ENCODE measurements at places on chromosomes 3 and 15. TPM values are rescaled to one million over a fixed set of nuclear protein-coding genes. Genes with fewer than 3 reads are reported as not detected.

GRCh38 chr3:170038434-170039110, 777 bp downstream of the GPR160 start:
- H3K4me3 ChIP-seq: peak overlapping the region; percentile 63
- H3K27me3 ChIP-seq: peaks cover 14% of the 10 kb centered on the region
- no peak for DNase-seq
- H3K36me3 ChIP-seq: no peaks in the 10 kb centered on the region
- H3K4me1 ChIP-seq: peaks cover 16% of the 10 kb centered on the region
- no peak overlapping the region for H3K27ac ChIP-seq

DNA sequence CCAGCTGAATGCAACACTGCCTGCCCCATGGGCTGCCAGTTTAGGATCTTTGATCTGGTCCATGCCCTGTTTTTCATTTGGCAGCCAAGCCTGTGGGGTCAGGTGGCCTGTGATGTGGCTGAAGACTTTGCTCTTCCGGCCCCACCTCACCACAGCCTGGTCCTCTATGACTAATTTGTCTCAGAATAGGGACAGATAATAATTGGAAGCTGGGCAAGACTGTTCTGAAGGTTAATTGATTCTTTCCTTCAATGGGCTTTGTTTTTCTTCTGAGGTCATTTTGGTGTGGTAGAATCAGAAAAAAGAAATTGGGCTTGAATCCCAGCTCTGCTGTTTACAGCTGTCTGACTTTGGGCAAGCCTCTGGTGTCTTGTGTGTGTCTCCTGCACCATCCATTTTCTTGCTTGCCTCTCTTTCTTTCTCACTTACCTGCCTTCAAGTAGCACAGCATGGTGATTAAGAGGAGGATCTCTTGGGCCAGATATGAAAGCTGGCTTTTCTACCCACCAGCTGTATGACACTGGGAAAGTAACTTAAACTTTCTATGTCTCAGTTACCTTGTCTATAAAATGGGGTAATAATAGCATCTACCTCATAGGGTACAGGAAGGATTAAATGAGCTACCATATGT, 24.2 kb downstream of the ABHD2 start:
- no peaks in the 10 kb centered on the region for H3K27me3 ChIP-seq
- DNase-seq: peak; percentile 65
- peaks cover 52% of the 10 kb centered on the region for H3K4me1 ChIP-seq
- no peak overlapping the region for H3K4me3 ChIP-seq
- peak overlapping the region; percentile 90 for H3K27ac ChIP-seq
- H3K36me3 ChIP-seq: peaks cover 2% of the 10 kb centered on the region

GRCh38 chr15:94743668-94744067, 512.3 kb downstream of the MCTP2 start:
- no peak for DNase-seq
- no peaks in the 10 kb centered on the region for H3K4me1 ChIP-seq
- no peak overlapping the region for H3K4me3 ChIP-seq
- no peaks in the 10 kb centered on the region for H3K36me3 ChIP-seq

GRCh38 chr3:33901862-33902563, 103.6 kb downstream of the PDCD6IP start:
- no peaks in the 10 kb centered on the region for H3K4me1 ChIP-seq
- DNase-seq: no peak
- no peaks in the 10 kb centered on the region for H3K27me3 ChIP-seq
- H3K36me3 ChIP-seq: no peaks in the 10 kb centered on the region
- no peak overlapping the region for H3K4me3 ChIP-seq

DNA sequence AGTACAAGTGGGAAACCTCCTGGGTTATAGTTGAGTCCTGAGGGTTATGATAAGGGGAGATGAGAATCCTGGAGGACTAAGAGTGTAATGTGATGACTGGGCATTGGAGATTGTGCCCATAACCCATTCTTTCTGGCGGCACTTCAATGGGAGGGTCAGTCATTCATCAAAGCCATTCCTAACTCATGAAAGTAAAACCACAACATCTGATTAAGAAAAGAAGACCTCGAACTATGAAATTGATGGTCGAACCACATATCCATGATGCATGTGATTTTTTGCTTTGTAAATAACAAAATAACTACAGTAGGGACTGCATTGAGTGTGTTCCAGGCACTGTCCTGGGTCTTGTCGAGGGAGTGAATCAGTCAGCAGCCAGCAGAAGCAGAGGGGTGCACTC, 215.1 kb downstream of the SHQ1 start:
- no peaks in the 10 kb centered on the region for H3K27me3 ChIP-seq
- no peak for DNase-seq
- H3K4me3 ChIP-seq: no peak overlapping the region

DNA sequence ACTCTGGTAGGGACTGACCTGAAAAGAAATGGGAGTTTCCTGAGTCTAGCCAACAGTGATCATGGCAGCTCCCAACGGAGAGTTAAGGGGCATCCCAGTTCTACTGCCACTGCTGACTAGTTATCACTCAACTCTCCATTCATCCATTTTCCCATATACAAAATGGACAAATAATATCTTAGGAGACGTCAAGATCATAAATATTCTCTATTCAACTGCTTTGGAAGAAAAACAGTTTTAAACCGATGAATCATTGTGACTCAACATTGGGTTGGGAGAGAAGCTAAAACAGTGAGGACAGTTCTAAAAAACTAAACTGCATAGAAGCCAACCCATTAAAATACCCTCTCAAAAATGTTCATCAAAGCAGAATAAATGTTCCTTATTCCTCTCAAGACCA, 57.6 kb upstream of the CHRM5 start:
- no peaks in the 10 kb centered on the region for H3K4me1 ChIP-seq
- no peak overlapping the region for H3K4me3 ChIP-seq
- no peak for DNase-seq
- H3K27me3 ChIP-seq: no peaks in the 10 kb centered on the region
- no peaks in the 10 kb centered on the region for H3K36me3 ChIP-seq

DNA sequence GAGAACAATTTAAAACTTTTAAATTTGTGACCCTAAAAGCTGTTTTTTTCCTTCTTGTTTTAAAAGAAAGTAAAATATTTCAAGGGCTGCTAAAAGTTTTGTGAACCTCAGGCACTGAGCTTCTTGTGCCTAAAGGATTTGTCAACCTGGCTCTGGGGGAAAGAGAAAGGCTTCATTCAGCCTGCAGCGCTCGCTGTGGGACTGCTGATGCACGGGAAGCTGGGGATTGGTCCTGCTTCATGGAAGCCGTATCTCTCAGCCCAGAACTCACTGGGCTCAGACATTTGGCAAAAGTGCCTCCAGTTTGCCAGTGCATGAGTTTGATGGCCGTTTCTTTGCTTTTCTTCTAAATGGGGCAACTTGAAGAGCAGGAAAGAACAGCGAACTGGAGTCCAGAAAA, 30.8 kb downstream of the TPRG1 start:
- H3K27ac ChIP-seq: no peak overlapping the region
- H3K4me3 ChIP-seq: no peak overlapping the region
- no peak for DNase-seq
- H3K27me3 ChIP-seq: no peaks in the 10 kb centered on the region
- H3K36me3 ChIP-seq: no peaks in the 10 kb centered on the region
- H3K4me1 ChIP-seq: no peaks in the 10 kb centered on the region

DNA sequence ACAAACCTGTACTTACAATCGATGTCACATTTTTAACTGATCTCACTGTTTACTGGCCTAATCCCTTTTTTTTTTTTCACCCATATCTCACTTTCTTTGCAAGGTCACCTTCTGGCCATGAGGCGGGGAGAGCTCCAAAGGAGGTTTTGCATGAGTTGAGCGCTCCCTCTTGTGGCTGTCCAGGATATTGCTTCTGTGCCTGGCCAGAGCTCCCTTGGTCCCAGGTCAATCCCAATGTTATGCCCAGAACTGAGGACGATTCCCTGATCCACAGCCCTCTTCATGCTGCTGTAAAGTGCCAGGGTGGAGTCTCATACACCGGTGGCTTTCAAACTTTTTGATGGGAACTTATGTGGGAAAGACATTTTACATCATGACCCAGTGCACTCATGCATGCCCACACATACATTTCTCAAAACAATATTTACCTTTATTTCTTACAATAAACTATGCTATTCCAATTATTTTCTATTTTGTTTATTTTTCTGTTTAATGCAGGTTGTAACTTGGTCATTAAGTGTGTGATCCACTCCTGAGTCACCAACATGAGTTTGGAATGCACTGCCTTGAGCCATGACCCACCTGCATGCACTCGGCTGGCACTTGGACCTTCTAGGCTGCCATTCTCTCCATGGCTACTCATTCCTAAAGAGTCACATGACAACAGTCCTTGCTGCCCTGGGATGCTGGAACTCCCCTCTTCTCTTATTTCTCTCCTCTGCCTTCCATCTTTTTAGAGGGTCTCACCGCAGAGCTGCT, 9.6 kb upstream of the SST start:
- H3K36me3 ChIP-seq: no peaks in the 10 kb centered on the region
- no peaks in the 10 kb centered on the region for H3K27me3 ChIP-seq
- H3K4me1 ChIP-seq: peaks cover 22% of the 10 kb centered on the region

DNA sequence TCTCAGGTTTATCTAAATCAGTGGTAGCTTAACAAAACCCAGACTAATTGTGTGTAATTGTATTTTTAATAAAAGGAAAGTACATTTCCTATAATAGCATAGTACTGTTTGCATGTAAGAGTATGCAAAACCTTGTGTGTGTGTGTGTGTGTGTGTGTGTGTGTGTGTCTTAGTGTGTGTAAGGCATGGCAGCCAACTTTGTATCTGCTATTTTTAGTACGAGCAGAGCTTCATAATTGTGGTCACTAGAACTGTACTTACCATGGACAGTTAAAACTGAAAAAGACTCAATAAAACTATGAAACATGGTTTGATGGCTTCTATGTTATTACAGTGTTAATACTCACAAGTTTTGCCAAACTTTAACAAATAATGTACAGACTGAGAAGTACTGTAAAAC, 6.2 kb downstream of the P2RY1 start:
- H3K27me3 ChIP-seq: no peaks in the 10 kb centered on the region
- no peak overlapping the region for H3K4me3 ChIP-seq
- DNase-seq: no peak

DNA sequence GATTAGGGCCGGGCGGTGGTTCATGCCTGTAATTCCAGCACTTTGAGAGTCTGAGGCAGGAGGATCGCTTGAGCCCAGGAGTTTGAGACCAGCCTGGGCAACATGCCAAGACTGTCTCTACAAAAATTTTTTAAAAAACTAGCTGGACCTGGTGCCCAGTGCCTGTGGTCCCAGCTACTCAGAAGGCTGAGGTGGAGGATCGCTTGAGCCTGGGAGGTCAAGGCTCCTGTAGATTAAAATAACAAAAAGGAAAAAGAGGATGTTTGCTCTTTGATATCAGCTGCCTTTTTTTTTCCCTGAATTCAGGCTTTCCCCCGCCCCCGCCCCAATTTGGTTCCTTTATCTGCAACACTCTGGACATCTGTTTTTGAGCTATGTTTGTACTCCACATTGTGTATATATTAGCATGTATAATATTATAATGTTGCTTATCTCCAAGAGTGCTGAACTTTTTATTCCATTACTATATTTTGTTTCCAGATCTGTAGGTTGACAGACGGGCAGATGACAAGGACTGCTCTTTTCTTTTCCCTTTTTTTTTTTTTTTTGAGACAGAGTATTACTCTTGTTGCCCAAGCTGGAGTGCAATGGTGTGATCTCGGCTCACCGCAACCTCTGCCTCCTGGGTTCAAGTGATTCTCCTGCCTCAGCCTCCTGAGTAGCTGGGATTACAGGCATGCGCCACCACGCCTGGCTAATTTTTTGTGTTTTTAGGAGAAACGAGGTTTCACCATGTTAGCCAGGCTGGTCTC, 4.6 kb downstream of the SNAP23 start:
- no peak for DNase-seq
- H3K27me3 ChIP-seq: no peaks in the 10 kb centered on the region
- no peaks in the 10 kb centered on the region for H3K36me3 ChIP-seq
- H3K27ac ChIP-seq: peak overlapping the region; percentile 65
- peaks cover 46% of the 10 kb centered on the region for H3K4me1 ChIP-seq

ANKRD34C gene
- total RNA-seq: under 0.01 TPM

ATP8B4 gene
- total RNA-seq: 5.9 TPM

GRCh38 chr3:52835766-52836470, 1.1 kb upstream of the MUSTN1 start:
- H3K36me3 ChIP-seq: no peaks in the 10 kb centered on the region
- peak overlapping the region; percentile 37 for H3K27ac ChIP-seq
- H3K4me3 ChIP-seq: no peak overlapping the region

DNA sequence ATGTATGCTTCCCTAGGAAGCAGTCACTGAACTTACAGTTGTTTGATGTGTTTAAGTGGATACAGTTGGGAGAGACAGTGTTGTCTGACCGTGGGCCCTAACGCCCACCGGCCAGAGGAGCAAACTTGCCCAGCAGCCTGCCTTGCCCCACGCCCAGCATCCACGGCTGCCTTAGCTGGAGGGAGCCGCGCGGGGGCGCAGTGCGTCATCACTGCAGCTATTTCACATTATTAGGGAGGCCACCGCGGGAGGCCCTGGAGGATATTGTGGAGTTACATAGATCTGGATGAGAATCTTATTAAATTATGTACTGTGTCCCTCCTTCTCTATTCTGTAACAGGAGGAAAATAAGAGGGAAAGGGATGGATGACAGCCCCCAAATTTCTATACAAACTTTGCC, 267.2 kb downstream of the GABRG3 start:
- H3K4me3 ChIP-seq: no peak overlapping the region
- H3K27me3 ChIP-seq: no peaks in the 10 kb centered on the region
- no peak overlapping the region for H3K27ac ChIP-seq
- no peaks in the 10 kb centered on the region for H3K36me3 ChIP-seq
- no peaks in the 10 kb centered on the region for H3K4me1 ChIP-seq

PPP1R14D gene
- total RNA-seq: not detected

DNA sequence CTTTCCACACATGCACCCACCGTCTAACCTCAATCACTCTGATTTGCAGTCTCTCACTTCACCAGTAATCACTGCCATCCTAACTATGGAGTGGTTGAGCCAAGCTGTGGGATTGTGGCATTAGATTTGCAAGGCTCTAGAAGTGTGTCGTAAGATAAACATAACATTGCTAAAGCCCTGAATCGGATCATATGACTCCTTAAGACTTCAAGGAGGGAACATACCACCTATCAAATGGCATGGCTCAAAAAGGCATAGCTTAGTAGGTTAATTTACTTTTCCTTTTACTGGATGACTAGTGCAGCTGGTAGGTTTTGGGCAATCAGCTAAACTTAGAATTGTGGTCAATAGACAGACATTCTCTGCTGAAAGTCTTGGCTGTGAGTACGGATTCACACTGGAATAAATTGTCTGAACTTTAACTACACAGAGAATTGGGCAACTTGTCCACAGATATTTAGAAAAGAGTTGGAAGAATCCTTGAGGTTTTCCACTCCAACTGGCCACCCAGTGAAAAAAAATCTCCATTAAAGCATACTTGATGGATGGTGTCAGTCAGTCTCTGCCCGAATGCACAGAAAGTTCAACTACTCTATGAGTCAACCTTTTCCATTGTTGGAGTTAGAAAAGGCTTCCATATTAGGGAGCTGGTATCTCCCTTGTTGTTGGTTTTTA, 476.7 kb upstream of the CBLB start:
- H3K4me3 ChIP-seq: no peak overlapping the region
- H3K36me3 ChIP-seq: no peaks in the 10 kb centered on the region
- peaks cover 28% of the 10 kb centered on the region for H3K4me1 ChIP-seq
- DNase-seq: no peak
- peak overlapping the region; percentile 63 for H3K27ac ChIP-seq

- no peak overlapping the region for H3K4me3 ChIP-seq
- no peak for DNase-seq
- no peaks in the 10 kb centered on the region for H3K4me1 ChIP-seq
- no peaks in the 10 kb centered on the region for H3K36me3 ChIP-seq
These were observed 96.1 kb downstream of the RSRC1 start for GRCh38 chr3:158205994-158206393.

GRCh38 chr15:70344666-70345065, 246.9 kb upstream of the TLE3 start:
- peaks cover 10% of the 10 kb centered on the region for H3K4me1 ChIP-seq
- DNase-seq: no peak
- H3K27me3 ChIP-seq: no peaks in the 10 kb centered on the region
- no peak overlapping the region for H3K4me3 ChIP-seq

- no peak overlapping the region for H3K4me3 ChIP-seq
- DNase-seq: no peak
- peak overlapping the region; percentile 81 for H3K27ac ChIP-seq
- H3K36me3 ChIP-seq: no peaks in the 10 kb centered on the region
- peaks cover 2% of the 10 kb centered on the region for H3K4me1 ChIP-seq
These were observed 256.2 kb upstream of the TBL1XR1 start for GRCh38 chr3:177453451-177453844.

Data from sigmoid colon (tissue), 7 donors.